ENCODE measurements at places on chromosomes 2 and 18. TPM values are rescaled to one million over a fixed set of nuclear protein-coding genes. Genes with fewer than 3 reads are reported as not detected.
A peak's percentile ranks its signal among the peaks of the same experiment; 100 is the strongest.

- no peak for DNase-seq
- H3K27ac ChIP-seq: no peak overlapping the region
- peaks cover 9% of the 10 kb centered on the region for H3K4me1 ChIP-seq
- no peaks in the 10 kb centered on the region for H3K27me3 ChIP-seq
- H3K4me3 ChIP-seq: no peak overlapping the region
Observed at GRCh38 chr2:224885836-224886547, 156.3 kb downstream of the DOCK10 start.

- H3K27ac ChIP-seq: no peak overlapping the region
- H3K4me1 ChIP-seq: peaks cover 11% of the 10 kb centered on the region
- H3K4me3 ChIP-seq: no peak overlapping the region
- no peak for DNase-seq
- H3K36me3 ChIP-seq: no peaks in the 10 kb centered on the region
Observed at GRCh38 chr2:241112592-241112991, 10.5 kb upstream of the MTERF4 start.

DNA sequence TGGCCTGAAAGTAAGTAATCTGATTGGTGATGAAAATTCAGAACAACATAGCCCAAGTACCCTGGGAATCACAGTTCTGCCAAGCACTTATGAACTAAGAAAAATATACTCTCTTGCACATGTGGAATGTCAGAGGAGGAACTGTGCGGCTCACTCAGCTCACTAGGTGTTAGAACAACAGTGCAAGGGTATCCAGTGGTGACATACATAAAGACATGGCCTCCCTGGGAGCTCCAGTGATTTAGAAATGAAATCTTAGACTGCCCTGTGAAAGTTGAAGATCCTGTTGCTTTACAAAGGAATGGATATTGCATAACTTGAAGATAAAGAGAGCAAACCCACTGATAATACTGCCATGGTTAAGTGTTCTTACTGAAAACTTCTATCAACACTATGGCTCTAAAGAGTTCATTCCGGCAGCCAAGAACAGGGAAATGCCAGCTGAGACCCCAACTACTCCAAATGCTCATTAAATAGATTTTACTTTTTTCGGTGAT, 246.2 kb downstream of the ARHGAP15 start:
- no peaks in the 10 kb centered on the region for H3K27me3 ChIP-seq
- no peaks in the 10 kb centered on the region for H3K36me3 ChIP-seq
- H3K4me3 ChIP-seq: no peak overlapping the region
- H3K4me1 ChIP-seq: no peaks in the 10 kb centered on the region
- DNase-seq: no peak

DNA sequence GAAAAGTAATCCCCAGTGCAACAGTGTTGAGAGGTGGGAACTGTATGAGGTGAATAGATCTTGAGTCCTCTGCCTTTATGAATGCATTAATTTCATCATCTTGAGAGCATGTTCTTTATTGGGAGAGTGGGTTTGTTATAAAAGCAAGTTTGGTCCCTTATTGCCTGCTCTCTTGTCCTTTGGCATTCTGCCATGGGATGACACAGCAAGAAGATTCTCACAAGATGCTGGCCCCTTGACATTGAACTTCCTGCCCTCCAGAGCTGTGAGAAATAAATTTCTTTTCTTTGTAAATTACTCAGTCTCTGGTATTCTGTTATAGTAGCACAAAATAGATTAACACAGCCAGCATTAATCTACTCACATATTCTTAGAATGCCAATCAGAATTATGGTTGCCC, 108.6 kb downstream of the EHBP1 start:
- no peaks in the 10 kb centered on the region for H3K36me3 ChIP-seq
- no peaks in the 10 kb centered on the region for H3K4me1 ChIP-seq
- H3K27me3 ChIP-seq: no peaks in the 10 kb centered on the region
- H3K27ac ChIP-seq: no peak overlapping the region
- no peak overlapping the region for H3K4me3 ChIP-seq

DNA sequence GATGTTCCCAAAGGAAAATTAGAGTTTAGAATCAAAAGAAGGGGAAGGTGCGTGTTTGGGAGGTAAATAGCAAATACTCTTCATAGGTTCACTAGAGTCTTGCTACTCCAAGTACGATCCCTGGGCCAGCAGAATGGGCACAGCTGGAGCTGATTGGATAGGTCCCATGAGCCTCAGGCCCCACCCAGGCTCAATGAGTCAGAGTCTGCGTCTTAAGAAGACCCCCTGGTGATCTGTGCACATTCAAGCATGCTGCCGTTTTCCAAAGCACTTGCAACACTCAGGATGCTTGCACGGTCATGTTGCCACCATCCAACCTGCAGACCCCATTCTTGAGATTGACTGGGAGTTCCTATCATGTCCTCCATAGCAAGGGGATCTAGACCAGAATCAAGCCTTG, 40.5 kb downstream of the ABCG8 start:
- H3K36me3 ChIP-seq: no peaks in the 10 kb centered on the region
- no peak overlapping the region for H3K4me3 ChIP-seq
- no peak overlapping the region for H3K27ac ChIP-seq
- no peak for DNase-seq
- peaks cover 2% of the 10 kb centered on the region for H3K27me3 ChIP-seq
- H3K4me1 ChIP-seq: peaks cover 20% of the 10 kb centered on the region

NHEJ1 gene
- total RNA-seq: 24.8 TPM

SLC9A4 gene
- total RNA-seq: 0.12 TPM

- no peak overlapping the region for H3K4me3 ChIP-seq
- H3K36me3 ChIP-seq: no peaks in the 10 kb centered on the region
- no peak for DNase-seq
- no peaks in the 10 kb centered on the region for H3K4me1 ChIP-seq
Observed at GRCh38 chr2:120267348-120267747, 14.7 kb downstream of the RALB start.

GRCh38 chr18:79599441-79599931, 80.1 kb upstream of the CTDP1 start:
- peaks cover 3% of the 10 kb centered on the region for H3K4me1 ChIP-seq
- H3K27me3 ChIP-seq: no peaks in the 10 kb centered on the region
- DNase-seq: peak; percentile 11
- H3K36me3 ChIP-seq: no peaks in the 10 kb centered on the region
- no peak overlapping the region for H3K4me3 ChIP-seq

- no peaks in the 10 kb centered on the region for H3K27me3 ChIP-seq
- H3K36me3 ChIP-seq: no peaks in the 10 kb centered on the region
- no peak overlapping the region for H3K27ac ChIP-seq
- no peak overlapping the region for H3K4me3 ChIP-seq
Observed at GRCh38 chr2:195857132-195857531, 200.1 kb downstream of the SLC39A10 start.

DNA sequence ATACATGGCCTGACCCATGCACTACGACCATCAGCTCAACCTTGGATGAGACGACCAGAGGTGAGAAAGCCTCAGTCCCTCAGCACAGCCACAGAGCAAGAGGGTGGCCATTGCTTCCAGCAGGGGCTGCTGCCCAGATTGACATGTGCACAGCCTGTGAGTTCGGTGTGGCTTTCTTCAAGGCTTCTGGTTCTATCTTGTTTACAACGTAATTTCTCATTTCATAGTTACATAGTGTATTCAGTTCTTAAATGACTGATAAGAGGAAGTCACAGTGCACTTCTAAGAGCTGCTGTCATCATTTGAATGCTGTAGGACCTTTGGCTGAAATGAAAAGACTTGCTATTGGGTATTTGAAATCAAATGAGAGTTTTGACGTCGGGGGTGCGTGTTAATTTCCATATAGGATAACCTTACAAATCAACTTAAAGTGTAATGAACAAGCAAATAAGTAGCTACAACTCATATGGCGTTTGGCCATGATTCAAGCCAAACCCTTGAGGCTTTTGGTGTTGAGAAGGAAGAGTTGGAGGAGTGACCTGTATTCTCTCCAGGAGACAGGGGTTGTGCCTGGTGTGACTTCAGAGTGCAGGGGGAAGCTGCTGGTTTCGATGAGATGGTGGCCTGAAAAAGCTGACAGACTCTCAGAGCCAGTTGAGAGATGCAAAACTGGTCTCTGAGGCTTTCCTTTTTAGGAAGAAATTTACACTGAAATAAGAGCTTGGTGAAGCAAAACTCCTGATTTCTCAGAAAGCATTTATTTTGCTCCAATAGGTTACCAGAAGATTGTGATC, 51.0 kb downstream of the TSHZ1 start:
- H3K27me3 ChIP-seq: peaks cover 2% of the 10 kb centered on the region
- no peak for DNase-seq
- H3K4me1 ChIP-seq: peaks cover 13% of the 10 kb centered on the region
- no peak overlapping the region for H3K4me3 ChIP-seq
- H3K27ac ChIP-seq: no peak overlapping the region

DNA sequence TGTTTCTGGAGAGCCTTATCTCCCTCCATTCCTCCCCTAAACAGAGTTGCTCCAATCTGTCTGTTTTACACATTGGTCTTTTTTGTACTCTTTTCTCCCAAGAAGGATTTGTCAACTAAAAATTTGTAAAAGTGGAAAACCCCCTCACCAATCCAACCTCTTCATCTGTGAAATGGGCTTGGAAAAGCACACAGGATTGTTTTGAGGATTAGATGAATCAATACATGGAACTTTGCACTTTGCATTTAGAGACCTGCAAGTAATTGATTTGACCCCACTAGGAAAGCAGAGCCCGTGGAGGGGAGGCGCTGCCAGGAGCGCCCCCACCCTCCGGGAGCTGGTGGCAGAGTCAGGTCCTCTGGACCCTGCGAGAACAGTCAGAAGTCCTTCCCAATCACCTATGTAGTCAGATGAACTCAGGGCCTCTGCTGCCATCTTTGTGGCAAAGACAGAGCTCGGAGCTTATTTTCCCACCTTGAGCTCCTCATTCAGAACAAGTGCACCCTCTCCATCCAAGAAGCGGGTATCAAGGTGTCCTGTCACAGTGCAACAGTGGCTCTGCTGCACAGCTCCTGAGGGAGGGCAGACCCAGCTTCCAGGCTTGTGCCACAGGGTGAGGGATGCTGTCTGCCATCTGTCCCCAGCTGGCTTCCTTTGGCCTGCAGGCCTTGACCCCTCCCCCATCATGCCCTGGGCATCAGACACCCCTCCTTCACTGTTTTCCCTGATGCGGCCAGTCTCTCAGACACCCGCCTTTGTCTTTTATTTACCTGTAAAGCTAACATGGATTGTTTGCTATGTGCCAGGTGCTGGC, 1.7 kb upstream of the TMEM185B start:
- peaks cover 8% of the 10 kb centered on the region for H3K36me3 ChIP-seq
- no peak overlapping the region for H3K27ac ChIP-seq
- peak overlapping the region; percentile 38 for H3K4me3 ChIP-seq

FHOD3 gene
- total RNA-seq: 21.2 TPM

- H3K4me3 ChIP-seq: no peak overlapping the region
- H3K27ac ChIP-seq: no peak overlapping the region
- DNase-seq: no peak
- H3K27me3 ChIP-seq: peaks cover 2% of the 10 kb centered on the region
Observed at GRCh38 chr2:69957965-69958364, 3.5 kb downstream of the ASPRV1 start.

FAM228B gene
- total RNA-seq: 18.9 TPM

LOXL3 gene
- 64.2 TPM for total RNA-seq

DNA sequence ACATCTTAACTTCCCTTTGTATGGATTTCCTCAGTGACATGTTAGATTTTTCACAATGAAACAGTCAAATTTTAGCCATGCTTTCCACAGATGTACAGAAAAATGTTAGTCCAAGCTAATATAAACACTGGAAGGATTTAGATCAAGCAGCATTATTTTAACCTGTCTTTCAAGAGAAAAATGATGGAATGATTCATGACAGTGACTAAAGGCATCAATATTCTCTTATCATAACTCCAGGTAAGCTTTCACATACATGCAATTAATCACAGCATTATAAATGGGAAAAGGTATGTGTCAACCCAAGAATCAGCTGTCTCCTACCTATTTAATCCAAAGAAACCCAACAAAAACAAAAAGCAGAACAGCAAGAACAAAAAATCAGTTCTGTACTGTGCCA, 92.7 kb downstream of the NCKAP5 start:
- no peaks in the 10 kb centered on the region for H3K27me3 ChIP-seq

- H3K27me3 ChIP-seq: peaks cover 2% of the 10 kb centered on the region
- H3K4me3 ChIP-seq: no peak overlapping the region
- no peaks in the 10 kb centered on the region for H3K4me1 ChIP-seq
- H3K36me3 ChIP-seq: no peaks in the 10 kb centered on the region
Observed at GRCh38 chr18:27377251-27377650, 192.1 kb upstream of the CHST9 start.

CNTNAP5 gene
- total RNA-seq: 22.0 TPM

GRCh38 chr2:21372654-21373053, 248.9 kb downstream of the TDRD15 start:
- H3K36me3 ChIP-seq: no peaks in the 10 kb centered on the region
- peak; percentile 33 for DNase-seq
- H3K27ac ChIP-seq: no peak overlapping the region
- H3K4me1 ChIP-seq: no peaks in the 10 kb centered on the region
- no peaks in the 10 kb centered on the region for H3K27me3 ChIP-seq
- H3K4me3 ChIP-seq: no peak overlapping the region

SALL3 gene
- 23.4 TPM for total RNA-seq

- peaks cover 6% of the 10 kb centered on the region for H3K4me1 ChIP-seq
- no peaks in the 10 kb centered on the region for H3K36me3 ChIP-seq
- DNase-seq: peak; percentile 74
Observed at GRCh38 chr2:99489063-99489760, 605 bp downstream of the REV1 start.

DNA sequence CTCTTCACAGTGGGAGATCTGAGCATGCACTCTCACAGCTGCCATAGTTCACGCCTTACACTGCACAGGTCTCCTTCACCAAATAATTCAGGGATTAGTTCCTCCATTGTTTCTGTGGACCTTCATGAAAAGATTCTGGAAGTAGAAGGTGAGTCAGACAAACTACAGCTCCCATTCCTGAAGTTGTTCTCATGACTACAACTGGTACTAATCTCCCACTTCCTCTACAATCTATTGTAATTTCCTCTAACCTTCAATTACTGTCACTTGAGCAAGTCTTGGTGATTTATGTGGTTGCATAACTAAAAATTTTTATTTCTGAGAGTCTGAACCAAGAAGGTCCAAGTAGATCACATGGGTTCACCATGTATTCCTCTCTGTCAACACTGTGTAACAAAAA, 128.7 kb downstream of the XIRP2 start:
- H3K27me3 ChIP-seq: no peaks in the 10 kb centered on the region
- no peaks in the 10 kb centered on the region for H3K36me3 ChIP-seq
- no peak overlapping the region for H3K27ac ChIP-seq
- no peak overlapping the region for H3K4me3 ChIP-seq
- no peaks in the 10 kb centered on the region for H3K4me1 ChIP-seq
- no peak for DNase-seq

DNA sequence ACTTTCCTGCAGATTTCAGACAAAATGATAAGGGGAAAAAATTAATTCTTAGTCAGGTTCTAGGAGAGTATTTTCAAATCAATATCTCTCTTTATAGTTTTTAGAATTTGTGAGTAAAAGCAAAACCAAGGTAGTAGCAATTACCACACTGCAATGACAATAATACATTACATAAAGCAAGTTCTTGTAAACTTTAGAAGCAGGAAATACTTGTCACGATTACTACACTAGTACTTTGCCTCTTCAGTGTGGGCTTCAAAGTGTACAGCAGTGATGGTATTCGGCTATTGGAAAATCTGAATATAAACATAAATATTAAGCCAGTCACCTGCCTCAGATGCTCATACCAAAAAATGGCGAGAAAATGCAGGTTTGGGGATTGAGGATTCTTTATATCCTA, 81.0 kb downstream of the ALPK2 start:
- H3K4me3 ChIP-seq: no peak overlapping the region
- no peak overlapping the region for H3K27ac ChIP-seq
- no peaks in the 10 kb centered on the region for H3K4me1 ChIP-seq
- no peak for DNase-seq

GRCh38 chr2:60699617-60700016, 56.5 kb upstream of the PAPOLG start:
- DNase-seq: no peak
- H3K36me3 ChIP-seq: no peaks in the 10 kb centered on the region
- no peaks in the 10 kb centered on the region for H3K4me1 ChIP-seq
- H3K4me3 ChIP-seq: no peak overlapping the region
- H3K27ac ChIP-seq: no peak overlapping the region

All from glutamatergic neuron (in vitro differentiated cells).